ENCODE measurements at places on chromosomes 1 and 21. TPM values are rescaled to one million over a fixed set of nuclear protein-coding genes. Genes with fewer than 3 reads are reported as not detected.
A peak's percentile ranks its signal among the peaks of the same experiment; 100 is the strongest.

DNA sequence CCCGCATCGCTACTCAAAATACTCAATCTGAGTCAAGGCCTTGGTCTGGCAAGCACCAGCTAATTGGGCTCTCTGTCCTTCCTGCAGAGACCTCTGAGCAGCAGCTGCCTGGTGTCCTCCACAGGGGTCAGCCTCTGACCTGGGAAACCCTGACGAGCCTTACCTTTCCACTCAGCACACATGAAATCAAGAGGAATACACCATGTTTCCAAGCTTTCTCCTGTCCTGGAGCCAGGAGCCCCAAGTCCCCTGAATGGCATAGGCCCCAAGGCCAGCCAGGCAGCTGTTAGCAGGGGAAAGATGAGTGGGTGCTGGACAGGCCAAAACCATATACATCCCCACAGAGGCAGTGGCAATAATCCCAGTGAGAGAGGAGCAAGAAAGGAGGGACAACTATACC, 27.2 kb upstream of the TSPEAR start:
- H3K36me3 ChIP-seq = no peaks in the 10 kb centered on the region
- H3K4me3 ChIP-seq = no peak overlapping the region
- H3K4me1 ChIP-seq = no peaks in the 10 kb centered on the region
- H3K27me3 ChIP-seq = peaks cover 5% of the 10 kb centered on the region

DNA sequence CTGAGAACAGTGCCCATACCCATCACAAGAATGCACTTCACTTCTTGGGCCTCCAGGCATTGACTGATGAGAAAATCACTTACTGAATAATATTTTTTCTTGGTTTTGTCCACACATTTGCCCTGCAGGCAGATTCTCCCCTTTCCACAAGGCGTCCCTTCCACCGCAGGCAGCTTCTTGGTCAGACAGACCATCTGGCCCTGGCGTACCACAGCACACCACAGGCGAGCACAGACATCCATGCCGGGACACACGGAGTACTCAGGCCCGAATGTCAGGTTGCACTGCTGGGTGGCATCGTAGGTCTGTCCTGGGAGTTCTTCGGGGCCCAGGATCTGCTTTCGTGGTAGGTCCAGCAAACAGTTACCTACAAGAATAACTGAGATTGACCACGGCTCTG, 32.5 kb downstream of the ADAMTS5 start:
- no peaks in the 10 kb centered on the region for H3K27me3 ChIP-seq
- no peaks in the 10 kb centered on the region for H3K36me3 ChIP-seq
- DNase-seq = no peak
- no peaks in the 10 kb centered on the region for H3K4me1 ChIP-seq
- H3K4me3 ChIP-seq = no peak overlapping the region

DNA sequence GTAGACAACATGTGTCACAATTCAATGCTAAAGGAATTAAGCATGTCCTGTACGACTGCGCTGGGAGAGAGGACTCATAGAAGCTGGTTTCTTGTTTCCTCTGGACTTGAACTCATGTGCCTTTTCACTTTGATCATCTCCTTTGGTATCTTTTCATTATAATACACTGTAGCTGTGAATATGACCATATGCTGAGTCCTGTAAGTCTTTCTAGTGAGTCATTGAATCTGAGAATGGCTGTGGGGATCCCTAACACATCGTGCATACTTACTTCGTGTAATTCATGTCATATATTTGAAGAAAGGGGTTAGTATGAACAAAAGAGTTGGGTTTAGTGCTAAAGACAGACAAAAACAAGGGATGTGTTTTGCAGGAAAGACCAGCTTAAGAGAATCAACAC, 148.1 kb upstream of the RUNX1 start:
- H3K27ac ChIP-seq = no peak overlapping the region
- H3K36me3 ChIP-seq = no peaks in the 10 kb centered on the region
- no peaks in the 10 kb centered on the region for H3K27me3 ChIP-seq
- no peak for DNase-seq

GRCh38 chr1:6998267-6998666, 213.0 kb downstream of the CAMTA1 start:
- no peaks in the 10 kb centered on the region for H3K27me3 ChIP-seq
- DNase-seq = no peak
- no peak overlapping the region for H3K27ac ChIP-seq
- no peak overlapping the region for H3K4me3 ChIP-seq

DNA sequence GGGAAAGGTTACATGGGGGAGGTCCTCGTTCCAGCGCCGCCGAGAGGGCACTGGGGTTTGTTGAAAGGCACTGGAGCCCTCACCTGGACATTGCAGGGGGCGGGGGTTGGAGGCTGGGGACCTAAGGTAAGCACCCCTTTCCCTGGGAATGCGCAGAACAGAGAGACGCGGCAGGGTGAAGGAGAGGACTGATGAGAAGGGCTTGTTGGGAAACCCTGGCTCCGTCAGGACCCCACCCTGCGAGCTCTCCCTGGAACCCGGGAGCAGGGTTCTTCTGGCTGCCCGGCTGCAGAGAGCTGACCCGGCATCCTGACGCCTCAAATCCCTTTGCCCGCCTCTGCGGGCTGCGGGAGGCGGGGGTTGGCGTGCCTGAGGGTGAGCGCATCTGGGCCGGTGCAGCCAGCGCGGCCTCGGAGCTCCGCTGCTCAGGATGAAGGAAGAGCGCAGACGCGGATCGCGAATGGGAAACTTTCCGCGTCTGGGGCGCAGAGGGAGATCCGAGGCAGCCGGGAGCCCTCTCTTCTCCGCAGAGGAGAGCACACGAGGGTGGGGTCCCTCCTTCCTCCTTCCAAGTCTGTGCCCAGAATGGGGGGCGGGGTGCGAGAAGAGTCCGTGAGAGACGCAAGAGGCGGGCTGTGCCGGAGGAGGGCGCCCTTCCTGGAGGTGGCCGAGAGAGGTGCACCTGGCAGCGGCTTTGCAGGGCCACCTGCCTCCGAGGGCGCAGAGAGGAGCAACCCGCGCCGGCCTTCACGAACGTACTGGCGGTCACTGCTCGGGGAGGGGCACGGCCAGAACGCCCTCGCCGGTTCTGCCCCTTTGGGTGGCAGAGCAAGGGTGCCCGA, 2.4 kb downstream of the IGSF21 start:
- H3K27ac ChIP-seq = no peak overlapping the region
- peaks cover 40% of the 10 kb centered on the region for H3K27me3 ChIP-seq
- H3K36me3 ChIP-seq = no peaks in the 10 kb centered on the region
- no peaks in the 10 kb centered on the region for H3K4me1 ChIP-seq
- no peak overlapping the region for H3K4me3 ChIP-seq

- H3K36me3 ChIP-seq = peaks cover 6% of the 10 kb centered on the region
- peaks cover 18% of the 10 kb centered on the region for H3K4me1 ChIP-seq
- no peak overlapping the region for H3K4me3 ChIP-seq
- no peak for DNase-seq
- no peak overlapping the region for H3K27ac ChIP-seq
- no peaks in the 10 kb centered on the region for H3K27me3 ChIP-seq
Measured at GRCh38 chr1:112540226-112540794, 31.5 kb downstream of the WNT2B start.

DNA sequence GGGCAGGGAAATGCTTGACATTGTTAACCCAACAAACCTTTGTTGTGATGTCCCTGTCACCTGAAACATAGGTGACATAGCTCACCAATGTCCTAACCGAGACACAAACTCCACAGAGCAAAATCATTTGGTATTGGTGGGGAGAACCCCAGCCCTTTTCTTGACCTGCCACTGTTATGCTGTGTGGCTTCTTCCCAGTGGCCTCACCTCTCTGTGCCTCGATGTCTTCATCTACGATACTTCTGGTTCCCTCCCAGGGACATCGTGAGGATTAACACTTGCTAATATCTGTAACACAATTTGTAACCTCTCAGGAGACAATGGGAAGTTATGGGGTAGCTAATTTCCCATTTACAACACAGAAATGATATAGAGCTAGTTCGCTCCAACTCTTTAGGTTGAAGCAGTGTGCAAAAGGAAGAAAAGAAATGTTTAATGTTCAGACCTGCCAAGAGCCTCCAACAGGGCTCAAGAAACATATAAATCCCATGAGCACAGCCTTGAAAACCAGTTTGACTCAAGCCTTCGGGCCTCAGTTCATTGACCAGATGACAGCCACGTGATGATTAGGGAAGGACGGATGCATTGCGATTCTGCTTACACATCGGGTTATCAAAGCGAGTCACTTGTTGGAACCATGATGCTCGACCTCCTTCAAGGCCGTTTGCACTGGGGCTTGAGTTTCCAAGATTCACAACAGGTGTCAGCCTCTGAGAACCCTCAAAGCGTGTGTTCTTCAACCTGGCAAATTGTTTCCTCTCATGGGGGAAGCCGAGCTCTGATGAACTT, 37.8 kb upstream of the TMEM51 start:
- H3K36me3 ChIP-seq = no peaks in the 10 kb centered on the region
- no peak overlapping the region for H3K4me3 ChIP-seq
- H3K4me1 ChIP-seq = no peaks in the 10 kb centered on the region
- no peak overlapping the region for H3K27ac ChIP-seq
- DNase-seq = no peak

DNA sequence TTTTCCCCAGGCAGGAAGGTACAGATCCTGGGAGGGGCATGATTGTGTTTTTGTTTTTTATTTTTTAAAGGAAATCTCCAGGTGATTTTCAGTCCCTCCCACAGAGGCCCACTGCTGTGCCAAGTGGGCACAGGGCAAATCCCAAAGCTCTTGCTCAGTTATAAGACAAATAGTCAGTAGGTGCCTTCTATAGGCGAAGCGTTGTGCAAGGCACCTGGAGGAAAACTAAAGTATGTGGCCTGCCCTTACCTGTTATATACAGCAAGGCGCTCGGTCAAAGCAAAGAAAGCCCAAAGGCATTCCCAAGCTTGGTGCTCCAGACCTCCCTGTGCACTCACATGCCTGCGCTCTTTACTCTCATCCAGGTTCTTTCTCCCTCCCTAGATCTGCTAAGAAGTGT, 81.0 kb downstream of the KCNJ15 start:
- DNase-seq = no peak
- H3K27me3 ChIP-seq = no peaks in the 10 kb centered on the region
- no peak overlapping the region for H3K4me3 ChIP-seq
- no peaks in the 10 kb centered on the region for H3K4me1 ChIP-seq

DNA sequence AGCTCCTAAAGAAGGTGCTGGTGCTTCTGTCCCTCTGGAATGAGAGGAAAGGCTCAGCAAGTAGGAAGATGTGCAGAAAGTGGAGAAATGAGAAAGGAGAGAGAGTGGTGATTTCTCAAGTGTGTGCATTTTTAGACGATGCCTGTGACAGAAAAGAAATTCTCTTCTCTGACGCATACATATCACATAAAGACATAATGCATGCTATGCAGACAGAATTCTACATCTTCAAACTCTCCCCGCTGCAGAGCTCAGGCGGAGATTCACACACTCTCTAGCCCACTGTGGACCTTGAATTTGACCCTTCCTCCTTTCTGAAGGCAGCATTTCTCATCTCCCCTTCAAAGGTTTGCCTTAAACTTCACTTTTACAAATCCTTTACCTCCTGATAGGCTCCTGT, 52.0 kb upstream of the CAMK1G start:
- no peaks in the 10 kb centered on the region for H3K4me1 ChIP-seq
- no peaks in the 10 kb centered on the region for H3K27me3 ChIP-seq
- no peak overlapping the region for H3K27ac ChIP-seq
- H3K4me3 ChIP-seq = no peak overlapping the region
- no peaks in the 10 kb centered on the region for H3K36me3 ChIP-seq

DNA sequence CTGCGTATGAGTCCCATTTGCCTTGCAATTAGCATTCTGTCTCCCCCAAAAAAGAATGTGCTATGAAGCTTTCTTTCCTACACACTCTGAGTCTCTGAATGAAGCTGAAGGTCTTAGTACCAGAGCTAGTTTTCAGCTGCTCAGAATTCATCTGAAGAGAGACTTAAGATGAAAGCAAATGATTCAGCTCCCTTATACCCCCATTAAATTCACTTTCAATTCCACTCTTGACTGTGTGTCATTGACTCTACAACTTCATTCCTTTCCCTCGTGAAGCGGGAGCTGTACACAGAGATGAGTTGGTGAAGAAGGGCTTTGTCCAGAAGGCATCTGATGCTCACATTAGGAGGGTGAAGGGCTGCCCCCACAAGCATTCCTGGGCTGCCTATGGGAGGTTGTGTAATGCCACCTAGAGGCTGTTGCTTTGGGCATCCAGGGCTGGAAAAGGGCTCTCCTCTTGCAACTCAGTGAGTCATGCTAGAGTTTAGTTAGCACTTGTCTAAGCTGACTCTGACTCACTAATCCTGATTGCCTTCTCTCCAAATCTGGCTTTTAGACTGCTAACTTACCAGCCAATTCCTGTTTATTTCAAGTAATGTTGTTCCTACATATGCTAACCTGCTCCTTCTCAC, 1.8 kb downstream of the SPRR1B start:
- no peak overlapping the region for H3K27ac ChIP-seq
- no peak overlapping the region for H3K4me3 ChIP-seq
- no peaks in the 10 kb centered on the region for H3K36me3 ChIP-seq
- DNase-seq = peak; percentile 20
- no peaks in the 10 kb centered on the region for H3K27me3 ChIP-seq

DNA sequence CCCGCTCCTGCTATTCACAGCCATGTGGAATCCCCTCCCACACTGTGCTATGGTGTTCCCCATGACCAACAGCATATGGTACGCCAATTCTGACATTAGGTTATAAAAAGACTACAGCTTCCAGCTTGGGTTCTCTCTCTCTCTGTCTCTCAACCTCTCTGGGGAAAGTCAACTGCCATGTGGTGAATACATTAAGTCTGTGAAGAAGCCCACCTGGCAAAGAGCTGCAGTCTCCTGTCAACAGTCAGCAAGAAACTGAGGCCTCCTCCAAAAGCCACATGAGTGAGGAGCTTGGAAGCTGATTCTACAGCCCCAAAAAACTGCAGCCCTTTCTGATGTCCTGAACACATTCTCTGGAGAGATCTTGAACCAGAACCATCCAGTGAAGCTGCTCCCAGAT, 25.0 kb upstream of the LRRC38 start:
- no peaks in the 10 kb centered on the region for H3K4me1 ChIP-seq
- no peaks in the 10 kb centered on the region for H3K27me3 ChIP-seq
- no peaks in the 10 kb centered on the region for H3K36me3 ChIP-seq
- H3K27ac ChIP-seq = no peak overlapping the region
- H3K4me3 ChIP-seq = no peak overlapping the region
- DNase-seq = no peak

GRCh38 chr1:108071601-108072000, 106.6 kb upstream of the VAV3 start:
- no peaks in the 10 kb centered on the region for H3K27me3 ChIP-seq
- H3K36me3 ChIP-seq = no peaks in the 10 kb centered on the region
- no peak overlapping the region for H3K27ac ChIP-seq

DNA sequence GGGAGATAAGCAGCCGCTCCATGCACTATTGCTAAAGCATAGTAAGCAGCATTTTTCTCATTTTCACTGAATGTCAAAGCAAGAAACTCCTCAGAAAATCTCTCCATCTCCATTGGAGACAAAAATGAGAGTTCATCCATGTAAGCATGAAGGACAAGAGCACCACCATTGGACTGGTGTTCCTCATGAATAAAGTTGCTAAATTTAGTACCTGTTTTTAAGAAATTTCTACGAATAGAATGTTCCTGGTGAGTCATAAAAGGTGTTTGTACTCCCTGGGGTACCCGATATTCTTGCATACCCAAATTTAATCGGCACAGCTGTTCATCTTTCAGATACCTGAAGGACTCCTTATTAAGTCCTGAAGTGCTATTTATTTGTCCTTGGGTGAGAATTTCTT, 14.8 kb downstream of the RSBN1 start:
- no peaks in the 10 kb centered on the region for H3K27me3 ChIP-seq
- peaks cover 5% of the 10 kb centered on the region for H3K4me1 ChIP-seq
- H3K4me3 ChIP-seq = no peak overlapping the region
- peaks cover 2% of the 10 kb centered on the region for H3K36me3 ChIP-seq
- no peak overlapping the region for H3K27ac ChIP-seq

KCNN3 gene
- total RNA-seq = 0.85 TPM

SNRPE gene
- 219 TPM for total RNA-seq
